ENCODE measurements at places on chromosomes 13 and 19. TPM values are rescaled to one million over a fixed set of nuclear protein-coding genes. Genes with fewer than 3 reads are reported as not detected.

C13orf42 gene
- not detected for total RNA-seq

DNA sequence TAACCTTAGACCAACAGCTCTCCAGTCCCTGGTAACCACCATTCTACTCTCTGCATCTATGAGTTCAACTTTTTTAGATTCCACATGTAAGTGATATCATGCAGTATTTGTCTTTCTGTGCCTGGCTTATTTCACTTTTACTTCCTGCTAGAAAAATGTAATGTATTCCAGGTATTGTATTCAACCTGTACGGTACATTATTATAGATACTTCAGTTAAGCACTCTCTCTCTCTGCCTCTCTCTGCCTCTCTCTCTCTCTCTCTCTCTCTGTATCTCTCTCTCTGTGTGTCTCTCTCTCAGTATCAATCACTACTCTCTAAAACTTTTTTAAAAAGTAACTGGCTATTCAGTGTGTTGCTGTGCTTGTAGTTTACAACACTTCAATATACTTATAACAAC, 8.4 kb downstream of the DACH1 start:
- DNase-seq: no peak

ZNF793 gene
- total RNA-seq: 3.3 TPM

DNA sequence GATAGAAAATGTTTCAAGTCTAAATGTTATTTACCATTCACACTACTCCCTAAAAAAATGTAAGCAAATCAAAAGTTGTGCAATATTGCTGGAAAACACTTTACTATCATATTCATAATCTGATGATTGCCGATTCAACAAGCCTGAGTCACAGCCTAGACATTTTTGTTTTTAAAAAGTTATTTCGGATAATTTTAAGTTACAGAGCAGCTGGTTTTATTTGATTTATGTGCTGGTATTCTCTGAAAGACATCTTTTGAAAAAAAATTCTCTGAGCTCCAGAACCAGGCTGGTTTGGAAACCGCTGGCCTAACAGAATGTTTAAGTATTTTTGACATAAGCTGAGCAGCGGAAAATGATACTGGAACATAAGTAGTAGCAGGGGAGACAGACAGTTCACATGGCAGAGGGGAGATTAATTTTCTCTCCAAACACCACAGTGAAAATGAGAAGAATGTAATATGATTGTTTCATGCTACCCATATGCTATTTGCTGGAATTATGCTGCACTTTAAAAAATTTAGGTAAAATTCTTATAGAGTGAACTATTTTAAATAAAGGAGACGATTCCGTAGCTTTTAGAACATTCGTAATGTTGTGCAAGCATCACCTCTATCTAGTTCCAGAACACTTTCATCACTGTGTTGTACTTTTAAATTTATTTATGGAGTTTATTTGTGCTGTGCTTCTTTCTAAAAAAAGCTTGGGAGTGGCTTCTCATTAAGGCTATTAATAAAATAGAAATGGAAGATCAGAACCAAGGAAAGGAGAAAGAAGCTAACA, 36.1 kb downstream of the TBC1D4 start:
- no peak for DNase-seq

- peak; percentile 87 for DNase-seq
Observed at GRCh38 chr13:60583196-60583888, 186.3 kb downstream of the TDRD3 start.

- no peak for DNase-seq
Observed at GRCh38 chr13:96994017-96994857, at the start of gene OXGR1. OXGR1 (minus strand) TSS chr13:96994476; CDS start chr13:96987759, 6,717 bp downstream.

ZNF420 gene
- total RNA-seq: 1.8 TPM

- no peak for DNase-seq
Observed at GRCh38 chr19:887072-887471, 5.9 kb downstream of the MED16 start.

DNA sequence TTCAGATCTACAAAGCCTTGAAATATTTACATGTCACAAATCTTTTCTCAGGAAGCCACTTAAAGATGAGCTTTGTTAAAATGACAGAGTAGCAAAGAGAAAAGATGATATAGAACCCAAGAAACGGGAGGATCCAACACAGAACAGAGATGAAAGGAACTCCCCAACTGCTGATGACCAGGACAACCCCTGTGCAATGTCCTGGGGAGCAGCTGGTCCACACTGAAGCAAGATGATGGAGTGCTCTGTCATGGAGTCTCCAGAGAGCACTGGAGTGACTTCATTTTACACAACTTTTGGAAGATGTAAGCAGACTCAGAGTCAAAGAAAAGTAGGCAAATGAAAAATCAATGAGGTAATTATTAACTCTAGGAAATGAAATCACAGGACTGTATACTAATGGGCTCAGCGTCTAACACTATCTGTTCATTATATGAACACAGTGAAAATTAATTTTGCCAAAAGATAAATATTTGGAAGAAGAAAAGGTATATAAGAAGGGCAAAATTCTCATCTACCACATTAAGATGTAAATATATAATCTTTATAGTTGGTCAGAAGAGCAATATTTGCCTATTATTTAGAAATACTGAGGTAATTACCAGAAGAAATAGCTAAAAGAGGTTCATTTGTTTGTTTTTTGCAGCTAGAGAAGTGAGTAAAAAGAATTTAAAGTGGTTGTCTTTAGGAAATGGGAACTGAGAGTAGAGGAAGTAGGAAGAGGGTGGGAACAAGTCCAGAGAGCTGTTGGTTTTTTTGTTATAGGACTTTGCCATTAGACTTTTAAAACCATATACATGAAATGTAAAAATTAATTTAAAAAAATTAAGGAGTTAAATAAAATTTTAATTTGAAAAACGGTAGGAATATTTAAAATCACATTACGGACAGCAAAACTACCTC, 30.5 kb downstream of the MTRF1 start:
- no peak for DNase-seq

APOE gene
- 0.33 TPM for total RNA-seq

DNA sequence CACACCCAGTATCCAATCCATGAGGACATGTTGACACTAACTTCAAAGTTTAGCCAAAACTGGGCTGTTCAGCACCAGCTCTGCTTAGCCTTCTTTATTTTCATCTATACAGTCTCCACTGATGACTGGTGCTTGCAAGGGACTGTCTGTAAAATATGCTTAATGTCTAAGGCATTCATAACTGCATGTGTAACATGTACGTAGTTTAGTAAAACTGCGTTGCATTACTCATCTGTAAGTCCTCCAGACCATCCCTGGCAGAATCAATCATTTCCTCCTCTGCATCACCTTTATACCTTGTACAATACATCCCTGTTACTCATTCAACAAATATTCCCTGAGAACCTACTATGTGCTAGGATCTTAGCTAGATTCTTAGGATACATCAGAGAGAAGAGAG, 362.1 kb downstream of the MTUS2 start:
- no peak for DNase-seq

- no peak for DNase-seq
Observed at GRCh38 chr13:93318534-93319254, 92.1 kb downstream of the GPC6 start.

SHISA7 gene
- not detected for total RNA-seq

CPAMD8 gene
- total RNA-seq: not detected

DNA sequence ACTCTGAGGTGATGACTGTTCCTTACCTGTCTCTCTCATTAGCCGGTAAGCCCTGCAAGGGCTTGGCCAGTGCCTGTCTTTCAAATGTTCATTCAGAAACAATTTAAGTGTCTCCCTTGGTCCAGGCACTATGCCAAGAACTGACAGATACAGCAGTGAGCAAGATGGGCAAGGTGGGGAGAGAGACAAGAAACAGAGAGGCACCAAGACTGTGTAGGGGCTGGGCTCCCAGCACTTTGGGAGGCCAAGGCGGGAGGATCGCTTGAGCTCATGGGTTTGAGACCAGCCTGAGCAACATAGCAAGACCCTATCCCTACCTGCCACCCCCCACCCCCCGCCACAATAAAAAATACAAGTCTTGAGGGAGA, 1.3 kb upstream of the CCNE1 start:
- no peak for DNase-seq

KANK2 gene
- 79.8 TPM for total RNA-seq

DNA sequence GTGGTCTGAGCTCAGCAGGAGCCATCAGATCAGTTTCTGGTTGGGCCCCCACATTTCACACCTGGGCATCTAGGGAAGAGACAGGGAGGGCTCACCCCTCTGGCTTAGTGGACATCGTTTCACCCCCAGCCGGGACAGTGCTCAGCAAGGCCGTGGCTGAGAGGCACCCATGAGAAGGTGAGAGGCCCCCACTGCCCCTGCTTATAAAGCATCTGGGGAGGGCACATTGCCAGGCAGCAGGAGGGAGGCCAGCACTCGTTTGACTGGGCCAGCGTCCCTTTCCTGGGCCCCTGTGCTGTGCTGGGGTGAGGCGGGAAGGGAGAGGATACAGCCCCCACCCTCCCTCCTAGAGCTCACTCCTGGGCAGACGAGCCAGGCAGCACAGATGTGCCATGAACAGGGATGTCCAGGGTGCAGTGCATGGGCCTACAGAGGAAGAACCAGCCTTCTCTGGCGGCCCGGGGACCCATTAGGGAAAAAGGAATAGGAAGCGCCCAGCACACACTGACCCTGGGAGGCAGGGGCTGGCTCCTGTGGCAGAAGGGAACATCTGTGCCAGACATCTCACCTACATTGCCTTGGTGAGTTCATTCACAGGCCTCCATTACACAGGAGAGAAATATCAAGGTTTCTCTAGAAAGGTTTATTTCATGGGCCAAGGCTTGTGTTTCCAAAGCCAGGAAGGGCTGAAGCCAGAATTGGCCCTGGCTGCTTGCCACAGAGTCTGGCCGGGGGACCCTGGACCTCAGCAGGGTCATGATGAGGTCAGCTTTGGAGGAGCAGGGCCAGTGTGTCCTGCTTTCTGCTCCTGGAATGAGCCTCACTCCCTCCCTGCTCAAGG, 7.7 kb downstream of the AP1M1 start:
- DNase-seq: no peak

DNA sequence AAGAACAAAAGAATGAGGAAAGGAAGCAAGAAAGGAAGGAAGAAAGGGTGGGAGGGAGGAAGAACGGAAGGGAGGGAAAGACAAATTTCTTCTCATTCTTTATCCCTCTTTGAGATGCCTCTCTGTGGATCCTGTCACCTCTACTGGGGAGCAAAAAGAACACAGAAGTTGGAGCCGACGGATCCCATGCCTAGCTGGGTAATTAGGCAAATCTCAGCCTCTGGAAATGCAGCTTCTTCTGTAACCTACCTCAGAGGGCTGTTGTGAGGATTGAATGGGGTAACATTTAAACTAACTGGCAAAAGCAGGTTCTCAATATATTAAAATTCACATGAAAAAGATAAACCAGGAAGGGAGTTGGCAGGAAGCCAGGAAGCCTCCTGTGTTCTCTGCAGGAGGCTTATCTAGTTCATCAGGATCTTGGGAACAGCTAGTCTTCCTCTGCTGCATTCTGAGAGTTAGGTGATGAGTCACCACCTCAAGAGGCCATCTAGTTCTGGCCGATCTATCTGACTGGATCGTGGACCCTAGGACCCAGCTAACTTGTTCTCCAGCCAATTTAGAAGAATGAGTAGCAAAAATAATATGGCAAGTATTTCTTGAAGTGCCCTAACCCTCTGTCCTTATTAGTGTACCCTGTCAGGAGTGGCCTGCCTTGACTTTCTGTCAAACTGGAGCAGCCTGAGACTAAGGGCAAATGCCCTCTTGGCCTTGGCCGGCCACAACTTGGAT, 15.2 kb upstream of the CPB2 start:
- peak; percentile 14 for DNase-seq

GRCh38 chr13:26457212-26457611, 100.3 kb upstream of the WASF3 start:
- no peak for DNase-seq

DNA sequence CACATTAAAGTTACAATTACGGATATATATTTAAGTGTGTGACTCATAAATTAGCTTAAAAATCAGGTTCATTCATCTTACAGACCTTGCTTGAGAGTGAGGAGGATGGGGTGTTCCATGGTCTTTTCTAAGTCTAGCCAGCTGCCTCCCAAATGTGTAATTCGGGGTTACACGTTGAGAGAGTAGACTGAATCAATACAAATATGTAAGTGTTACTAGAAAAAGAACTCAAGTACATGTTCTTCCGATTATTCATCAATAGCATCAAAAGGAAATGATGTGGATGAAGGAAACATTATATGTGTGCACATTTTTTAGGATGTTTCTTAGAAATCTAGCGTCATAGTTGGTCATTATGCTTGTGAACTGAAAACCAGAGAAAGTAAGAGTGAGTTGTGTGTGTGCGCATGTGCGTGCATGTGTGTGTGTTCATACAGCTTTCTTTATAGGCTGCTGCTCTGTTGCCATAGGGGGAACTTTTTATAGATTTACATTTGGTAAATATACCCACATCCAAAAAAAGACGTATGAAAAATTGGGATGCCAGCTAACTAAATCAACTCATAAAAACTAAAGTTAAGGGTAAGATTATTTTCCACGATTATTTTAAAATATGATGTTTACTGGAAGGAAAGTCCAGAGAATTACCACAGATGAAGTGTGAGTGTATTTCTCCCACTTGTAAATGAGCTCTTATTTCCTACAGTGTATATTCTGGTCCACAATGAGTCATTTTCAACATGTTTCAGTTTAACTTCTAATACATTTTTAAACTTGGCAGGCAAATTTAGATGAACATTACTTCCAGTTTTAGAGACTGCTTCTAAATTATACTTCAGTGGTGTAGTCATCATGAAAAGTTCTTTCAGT, 82.4 kb downstream of the PIBF1 start:
- no peak for DNase-seq

DNA sequence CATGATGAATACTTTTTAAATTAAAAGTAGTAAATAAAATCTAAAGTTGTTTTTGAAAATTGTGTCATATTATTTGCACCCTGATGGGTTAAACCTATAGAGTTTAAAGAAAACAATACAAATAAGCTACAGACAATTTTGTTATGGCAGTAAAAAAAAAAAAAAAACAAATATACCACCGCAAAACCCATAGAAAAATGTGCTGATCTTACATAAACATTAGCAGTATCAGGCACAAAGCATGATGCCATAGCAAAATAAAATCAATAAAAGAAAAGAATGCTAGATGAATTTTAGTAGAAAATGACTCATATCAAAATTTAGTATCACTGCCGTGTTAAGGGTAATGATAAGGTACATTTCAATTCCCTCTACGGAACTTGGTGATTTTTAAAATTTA, 826.0 kb downstream of the SLITRK1 start:
- no peak for DNase-seq

SIGLEC11 gene
- not detected for total RNA-seq

DNA sequence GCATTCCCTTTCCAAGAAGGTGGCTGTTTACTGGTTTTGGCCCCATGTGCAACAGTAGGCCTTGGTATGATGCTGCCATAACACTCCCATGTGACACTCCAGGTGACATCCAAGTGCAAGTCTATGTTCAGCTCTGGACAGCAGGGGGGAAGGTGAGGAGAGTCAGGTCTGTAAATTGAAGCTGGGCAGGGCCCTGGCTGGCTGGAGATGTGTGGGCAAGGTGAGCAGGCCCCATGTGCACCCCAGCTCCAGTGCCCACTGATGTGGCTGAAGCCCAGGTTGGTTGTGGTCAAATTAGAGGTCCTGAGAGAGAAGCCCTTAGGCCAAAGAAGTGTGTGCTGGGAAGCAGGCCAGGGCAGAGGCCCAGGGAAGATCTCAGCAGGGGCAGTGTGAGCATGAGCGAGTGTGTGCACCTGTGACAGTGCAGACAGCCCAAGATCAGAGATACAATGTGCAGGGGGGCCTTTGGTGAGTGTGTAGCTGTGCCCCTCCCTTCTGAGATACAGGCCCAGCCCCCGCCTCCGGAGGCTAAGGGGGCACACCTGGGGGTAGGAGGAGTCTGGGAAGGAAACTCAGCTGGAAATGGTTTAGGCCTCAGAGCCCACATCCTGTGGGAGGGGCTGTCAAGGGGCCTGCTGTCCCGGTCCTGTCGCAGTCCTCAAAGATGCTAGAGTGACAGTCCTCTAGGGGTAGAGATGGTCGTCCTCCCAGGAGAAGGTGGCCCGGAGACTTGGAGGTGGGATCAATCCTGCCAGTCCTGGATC, 18.6 kb downstream of the DEDD2 start:
- no peak for DNase-seq

Data from H4 (cell line).